ENCODE measurements at places on chromosomes 4 and X.

GRCh38 chrX:147069926-147070325 lies 255.4 kb upstream of the CXorf51A start:
- DNase-seq: no peak

- peak; percentile 62 for DNase-seq
These were observed 16.9 kb downstream of the SPINK2 start for GRCh38 chr4:56804551-56804950.

GRCh38 chr4:32562010-32562409 lies 1841.8 kb downstream of the PCDH7 start:
- DNase-seq: no peak

DNA sequence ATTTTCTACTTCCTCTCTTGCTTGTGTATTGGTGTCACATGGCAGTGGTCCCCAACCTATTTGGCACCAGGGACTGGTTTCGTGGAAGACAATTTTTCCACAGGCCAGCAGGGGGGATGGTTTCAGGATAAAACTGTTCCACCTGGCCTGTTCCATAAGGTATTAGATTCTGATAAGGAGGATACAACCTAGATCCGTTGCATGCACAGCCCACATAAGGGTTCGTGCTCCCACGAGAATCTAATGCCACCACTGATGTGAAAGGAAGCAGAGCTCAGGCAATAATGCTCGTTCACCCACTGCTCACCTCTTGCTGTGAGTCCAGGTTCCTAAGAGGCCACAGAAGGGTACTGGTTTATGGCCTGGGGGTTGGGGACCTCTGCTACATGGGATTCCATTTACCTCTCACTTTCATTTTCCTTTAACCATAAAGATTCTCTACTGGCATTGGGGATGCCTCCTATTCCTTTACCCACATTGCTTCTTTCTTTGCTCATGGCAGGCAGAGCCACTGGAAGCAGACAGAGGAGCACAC lies 38.1 kb downstream of the SEC31A start:
- no peak for DNase-seq

DNA sequence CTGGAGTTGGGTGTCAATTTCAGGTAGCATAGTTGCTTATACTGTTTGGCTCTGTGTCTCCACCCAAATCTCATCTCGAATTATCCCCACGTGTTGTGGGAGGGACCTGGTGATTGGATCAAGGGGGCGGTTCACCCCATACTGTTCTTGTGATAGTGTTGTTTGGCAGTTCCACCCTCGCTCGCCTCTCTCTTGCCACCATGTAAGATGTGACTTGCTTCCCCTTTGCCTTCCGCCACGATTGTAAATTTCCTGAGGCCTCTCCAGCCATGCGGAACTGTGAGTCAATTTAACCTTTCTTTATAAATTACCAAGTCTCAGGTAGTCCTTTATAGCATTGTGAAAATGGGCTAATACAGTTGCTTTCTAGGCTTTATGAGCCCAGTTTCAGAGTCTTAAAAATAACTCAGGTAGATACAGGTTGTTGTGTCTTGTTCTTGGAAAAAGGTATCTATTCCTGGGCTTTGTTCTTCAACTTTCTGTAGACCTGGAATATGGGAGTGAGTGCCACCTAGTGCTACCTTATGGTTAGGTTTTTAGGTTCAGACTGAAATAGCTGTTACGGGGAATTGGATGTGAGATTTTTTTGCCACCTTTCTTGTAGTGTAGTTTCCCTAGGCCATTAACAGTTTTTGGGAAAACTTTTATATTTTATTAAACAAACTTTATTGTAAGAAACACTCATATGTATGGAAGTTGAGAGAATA lies 15.6 kb downstream of the PGK1 start:
- no peak for DNase-seq

GRCh38 chr4:79044141-79044659 lies 105.0 kb upstream of the PAQR3 start:
- no peak for DNase-seq

DNA sequence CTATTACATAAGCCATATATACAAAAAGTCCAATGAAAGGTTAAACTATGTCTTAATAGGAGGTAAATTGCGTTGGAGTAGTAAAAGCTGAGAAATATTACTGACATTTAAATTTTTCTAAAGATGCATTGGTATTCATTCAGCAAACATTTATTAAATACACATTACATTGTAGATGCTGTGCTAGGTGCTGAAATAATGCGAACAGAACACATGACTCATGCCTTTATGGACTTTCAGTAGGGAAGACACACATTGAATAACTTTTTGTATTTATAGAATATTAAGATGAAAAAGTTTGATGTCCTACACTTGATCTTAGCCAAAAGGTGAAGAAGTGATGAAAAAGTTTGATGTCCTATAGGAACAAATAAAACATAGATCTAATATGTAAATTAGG lies 871.1 kb upstream of the SLIT2 start:
- no peak for DNase-seq

DNA sequence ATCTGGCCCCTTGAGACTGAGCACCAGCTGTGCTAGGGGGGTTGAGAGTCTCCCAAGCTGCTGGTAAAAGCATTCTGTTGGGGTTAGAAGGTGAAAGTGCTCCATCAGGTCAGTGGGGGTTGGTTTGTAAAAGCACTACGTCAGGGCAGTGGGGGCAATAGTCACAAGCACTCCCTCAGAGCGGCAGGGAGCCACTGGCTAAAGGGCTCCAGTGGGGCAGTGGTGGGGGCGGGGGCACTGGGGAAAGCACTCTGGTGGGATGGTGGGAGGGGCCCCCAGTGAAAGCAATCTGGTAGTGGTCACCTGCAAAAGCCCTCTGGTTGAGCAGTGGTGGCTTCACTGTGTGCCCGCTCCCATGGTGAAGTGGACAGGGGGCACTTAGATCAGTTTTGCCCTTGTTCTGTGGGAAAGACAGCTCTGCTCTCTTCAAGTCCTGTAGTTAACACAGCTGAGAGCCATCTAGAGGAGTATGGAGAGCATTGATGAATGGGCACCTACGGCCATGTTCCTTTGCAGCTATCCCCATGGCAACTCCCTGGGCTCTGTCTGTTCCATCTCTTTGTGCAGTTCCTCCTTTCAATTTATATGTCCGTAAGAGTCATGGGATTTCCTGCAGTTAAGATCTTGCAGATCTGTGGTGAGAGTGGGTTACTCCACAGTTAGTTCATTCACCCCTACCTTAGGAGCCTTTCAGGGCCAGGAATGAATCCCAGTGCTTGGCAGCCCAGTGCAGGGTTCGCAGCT lies 106.4 kb downstream of the SH3BGRL start:
- DNase-seq: no peak

GRCh38 chr4:145719752-145720624 lies 40.0 kb downstream of the C4orf51 start:
- DNase-seq: no peak

- no peak for DNase-seq
These were observed 1371.4 kb downstream of the ADGRL3 start for GRCh38 chr4:62571494-62571893.

DNA sequence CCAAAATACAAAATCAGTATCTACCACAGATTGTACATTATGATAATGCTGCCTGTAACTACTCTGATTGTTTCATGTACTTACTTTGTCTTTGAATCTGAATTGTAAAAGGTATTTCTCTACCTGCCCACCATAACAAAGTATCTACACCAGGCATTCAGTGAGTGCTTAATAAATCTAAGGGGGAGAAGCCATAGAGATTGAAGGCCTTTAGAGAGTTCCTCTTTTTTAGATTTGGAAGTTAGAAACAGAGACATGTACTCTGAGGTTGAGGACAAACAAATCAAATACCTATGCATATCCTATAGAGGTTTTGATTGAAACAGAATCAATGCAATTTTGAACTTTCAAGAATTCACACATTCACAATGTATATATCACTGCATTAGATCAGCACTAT lies 42.7 kb downstream of the SAT1 start:
- DNase-seq: no peak

- no peak for DNase-seq
These were observed 37.3 kb upstream of the ARAF start for GRCh38 chrX:47523713-47524166.

GRCh38 chrX:2559124-2559523 lies 58.3 kb upstream of the DHRSX start:
- DNase-seq: no peak

DNA sequence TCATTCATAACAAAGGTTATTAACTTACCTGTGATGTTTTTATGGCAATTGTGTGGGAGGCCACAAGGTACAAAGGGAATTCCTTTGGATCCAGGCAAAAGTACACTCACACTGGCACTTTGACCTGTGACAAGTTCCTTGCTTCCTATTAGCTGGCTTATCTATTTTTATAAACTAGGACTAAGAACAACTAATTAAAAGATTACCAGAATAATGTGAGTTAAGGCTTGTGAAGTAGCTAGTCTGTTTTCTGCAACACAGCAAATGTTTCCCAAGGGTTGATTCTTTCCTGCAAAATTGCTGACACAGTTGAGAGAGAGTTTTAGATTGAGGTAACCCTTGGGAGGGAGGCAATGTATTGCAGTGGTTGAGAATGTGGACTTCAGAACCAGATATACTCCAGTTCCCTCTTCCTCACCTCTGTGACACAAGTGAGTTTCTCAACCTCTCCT lies 107.9 kb downstream of the CPEB2 start:
- DNase-seq: no peak

DNA sequence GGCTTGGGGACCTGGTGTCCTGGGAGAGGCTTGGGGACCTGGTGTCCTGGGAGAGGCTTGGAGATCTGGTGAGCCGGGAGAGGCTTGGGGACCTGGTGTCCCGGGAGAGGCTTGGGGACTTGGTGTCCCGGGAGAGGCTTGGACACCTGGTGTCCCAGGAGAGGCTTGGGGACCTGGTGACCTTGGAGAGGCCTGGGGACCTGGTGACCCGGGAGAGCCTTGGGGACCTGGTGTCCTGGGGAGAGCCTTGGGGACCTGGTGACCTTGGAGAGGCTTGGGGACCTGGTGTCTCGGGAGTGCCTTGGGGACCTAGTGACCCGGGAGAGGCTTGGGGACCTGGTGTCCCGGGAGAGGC lies 12.6 kb downstream of the SHOX start:
- no peak for DNase-seq

DNA sequence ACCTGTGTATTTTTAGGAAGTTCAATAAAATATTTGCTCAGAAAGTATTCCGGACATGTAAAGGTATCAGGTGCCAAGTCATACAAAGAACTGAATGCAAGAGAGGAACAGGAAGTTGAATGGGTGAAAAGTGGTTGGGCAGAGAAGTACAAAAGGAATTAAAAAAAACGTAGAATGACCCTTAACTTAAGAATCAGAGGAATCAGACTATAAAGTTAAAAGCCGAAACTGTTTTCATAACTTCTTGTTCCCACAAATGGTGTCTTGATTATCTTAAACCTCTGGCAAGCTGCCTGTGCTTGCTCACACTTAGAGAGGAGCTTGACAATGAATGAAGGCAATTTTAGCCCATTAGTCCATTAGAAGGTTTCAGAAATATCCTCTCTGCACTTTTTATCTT lies 81.6 kb upstream of the HHIP start:
- DNase-seq: no peak

DNA sequence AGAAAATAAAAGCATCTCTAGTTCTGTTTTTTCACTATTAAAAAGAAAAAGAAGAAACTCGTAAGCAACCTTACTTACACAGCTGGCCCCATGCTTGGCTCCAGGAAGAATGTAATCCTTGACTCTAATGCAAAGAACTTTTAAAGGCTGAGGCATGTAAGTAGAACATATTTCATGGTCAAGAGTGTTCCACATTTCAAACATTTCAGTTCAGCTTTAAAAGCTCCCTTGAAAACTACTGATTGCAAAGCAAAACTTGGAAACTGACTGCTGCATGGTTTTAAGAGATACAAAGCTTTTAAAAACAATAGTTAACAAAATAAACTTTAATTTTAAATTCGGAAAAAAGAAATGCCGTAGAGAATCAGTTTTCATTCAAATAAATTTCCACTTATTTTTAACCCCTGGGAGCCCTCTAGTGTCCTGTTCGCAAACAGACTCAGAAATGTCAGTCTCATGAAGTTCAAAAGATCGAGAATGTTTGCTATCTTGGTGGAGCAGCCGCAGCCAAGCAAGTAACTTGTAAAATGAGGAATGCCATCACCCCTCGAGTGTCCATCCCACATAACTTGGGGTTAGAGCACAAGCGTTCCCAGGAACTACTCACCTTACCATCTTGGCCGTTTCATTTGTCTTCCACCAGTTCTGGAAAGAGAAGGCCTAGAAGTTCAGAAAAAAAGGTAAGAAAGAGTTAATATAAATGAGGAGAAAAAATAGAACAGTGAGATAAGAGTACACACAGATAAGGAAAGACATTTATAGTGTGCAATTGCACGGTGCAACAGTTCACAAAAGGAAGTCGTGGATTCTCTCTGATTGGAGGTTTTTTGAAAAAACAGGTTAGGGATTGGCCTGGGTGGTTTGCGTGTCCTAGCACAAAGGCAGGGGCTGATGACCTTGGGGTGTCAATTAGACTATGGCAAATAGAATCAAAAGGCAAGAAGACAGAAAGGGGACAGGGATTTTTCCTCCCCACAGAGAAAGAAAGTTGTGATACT lies at the start of gene GASK1B:
Gene GASK1B (minus strand): TSS at position 765 of the 998 bp plus-strand sequence. CDS start 1,650 bp downstream, outside the sequence.
- peak; percentile 52 for DNase-seq

DNA sequence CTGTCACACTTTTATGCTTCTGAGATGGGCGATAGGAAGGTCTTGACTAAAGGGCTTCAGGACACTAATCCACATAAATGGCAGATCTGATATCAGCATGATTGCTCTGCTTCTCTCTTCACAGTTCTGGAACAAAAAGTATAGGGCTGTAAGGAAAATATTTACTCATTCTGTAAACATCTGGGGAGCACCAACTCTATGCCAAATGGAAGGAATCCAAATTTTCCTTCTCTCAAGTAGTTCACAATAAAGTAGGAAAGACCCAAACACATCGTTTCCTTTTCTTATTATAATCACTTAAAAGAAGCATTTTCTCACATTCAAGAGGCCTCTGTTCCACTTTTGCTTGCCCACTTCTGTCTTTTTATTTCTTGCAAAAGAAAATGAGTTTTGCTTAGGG lies 45.9 kb upstream of the F9 start:
- no peak for DNase-seq

- no peak for DNase-seq
These were observed 52.4 kb upstream of the NDP start for GRCh38 chrX:44025555-44025954.

DNA sequence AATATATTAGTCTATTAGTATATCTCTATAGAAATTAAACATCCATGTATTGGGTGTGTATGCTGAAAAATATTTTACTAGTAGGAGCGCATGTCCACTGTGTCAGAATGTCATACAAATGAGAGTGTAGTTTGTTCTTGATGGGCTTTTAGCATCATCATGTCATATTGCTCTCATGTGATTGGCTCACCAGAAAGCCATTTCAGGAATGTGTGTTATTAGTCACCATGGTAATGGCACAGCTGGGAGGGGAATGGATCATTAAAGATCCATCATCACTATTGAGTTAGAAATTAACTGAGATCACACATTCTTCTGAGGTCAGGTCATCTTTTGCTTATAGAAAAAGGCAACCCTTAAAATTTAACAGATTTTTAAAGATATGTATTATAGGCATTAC lies 77.3 kb downstream of the PHEX start:
- DNase-seq: no peak

DNA sequence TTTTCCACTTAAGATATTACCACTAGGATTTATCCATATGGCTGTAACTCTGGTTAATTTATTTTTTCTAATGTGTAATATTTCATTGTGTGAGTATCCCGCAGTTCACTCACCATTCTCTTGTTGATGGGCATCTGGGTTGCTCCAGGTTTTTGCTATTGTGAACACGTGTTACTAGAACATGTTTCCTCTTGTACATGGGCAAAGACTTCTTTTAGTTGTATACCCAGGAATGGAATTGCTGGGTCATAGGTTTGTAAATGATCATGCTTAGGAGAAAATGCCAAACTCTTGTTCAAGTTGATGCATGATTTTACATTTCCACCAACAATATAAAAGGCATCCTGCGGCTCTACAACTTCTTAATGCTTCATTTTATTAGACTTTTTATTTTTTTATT lies 26.8 kb downstream of the SYNPO2 start:
- DNase-seq: no peak

Data from astrocyte of the cerebellum (primary cell).